Stimulated activated CD4-positive, alpha-beta T cell treated with anti-CD3 and anti-CD28 coated beads, TNF-alpha, amount 100 ng/mL, for 24 hours (primary cell): ENCODE measurements at places on chromosomes 7 and 10.

- no peak for DNase-seq
Measured at GRCh38 chr10:47359626-47360418, 11.7 kb downstream of the RBP3 start.

DNA sequence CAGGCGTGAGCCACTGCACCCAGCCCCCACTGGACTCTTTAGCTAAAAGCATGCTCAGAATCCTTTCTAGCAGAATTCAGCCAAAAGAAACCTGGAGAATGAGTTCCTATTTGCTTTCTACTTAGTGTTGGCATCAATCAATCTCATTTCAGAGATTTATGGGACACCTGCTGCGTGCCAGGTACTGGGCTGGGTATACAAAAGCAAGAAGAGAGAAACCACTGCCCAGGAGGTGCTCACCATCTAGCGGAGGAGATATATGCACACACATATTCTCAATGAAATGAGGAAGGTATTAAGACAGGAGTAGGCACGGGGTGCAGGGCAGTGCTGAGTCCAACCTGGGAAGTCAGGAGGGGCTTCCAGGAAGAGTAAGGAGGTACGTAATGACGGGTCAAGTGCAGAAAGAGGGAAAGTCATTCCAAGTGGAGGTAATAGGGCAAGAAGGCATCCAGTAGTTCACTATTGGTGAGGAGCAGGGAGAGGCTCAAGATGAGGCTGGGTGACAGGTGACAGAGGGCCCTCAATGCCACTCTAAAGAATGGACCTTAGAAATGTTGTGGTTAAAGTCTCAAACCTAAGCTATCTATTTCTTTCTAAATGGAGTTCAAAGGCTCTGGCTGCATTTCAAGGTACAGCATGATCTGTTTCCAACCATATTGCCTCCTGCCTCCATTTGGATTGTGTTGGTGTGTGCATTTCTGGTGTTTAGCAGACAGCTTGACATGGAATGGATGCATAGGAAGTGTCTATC is 22.1 kb downstream of the ABLIM1 start:
- DNase-seq, result no peak

DNA sequence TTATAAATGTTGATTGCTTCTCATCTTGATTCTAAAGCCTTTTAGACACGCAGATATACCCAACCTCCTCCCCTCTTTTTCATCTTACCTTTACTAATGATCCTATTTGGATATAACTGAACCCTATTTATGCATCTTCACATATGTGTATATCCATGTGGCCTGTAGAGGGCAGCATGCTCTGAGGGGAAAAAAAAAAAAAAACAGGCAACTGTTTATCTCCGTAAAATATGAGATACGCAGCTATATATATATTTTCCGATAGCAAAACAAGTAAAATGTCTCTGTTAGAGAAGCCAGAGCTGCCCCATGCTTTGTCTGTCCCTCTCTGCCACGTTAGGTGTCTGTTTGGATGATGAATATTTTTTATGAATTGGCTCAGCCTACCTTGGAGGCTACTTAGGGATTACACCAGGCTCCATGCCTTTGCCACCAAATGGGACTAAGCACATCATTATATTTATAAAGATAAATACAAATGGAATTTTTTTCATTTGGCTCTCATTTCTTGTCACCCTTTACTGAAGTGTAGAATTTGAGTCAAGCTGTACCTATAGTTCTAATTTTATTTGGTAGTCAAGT is 174.8 kb upstream of the FZD1 start:
- no peak for DNase-seq

DNA sequence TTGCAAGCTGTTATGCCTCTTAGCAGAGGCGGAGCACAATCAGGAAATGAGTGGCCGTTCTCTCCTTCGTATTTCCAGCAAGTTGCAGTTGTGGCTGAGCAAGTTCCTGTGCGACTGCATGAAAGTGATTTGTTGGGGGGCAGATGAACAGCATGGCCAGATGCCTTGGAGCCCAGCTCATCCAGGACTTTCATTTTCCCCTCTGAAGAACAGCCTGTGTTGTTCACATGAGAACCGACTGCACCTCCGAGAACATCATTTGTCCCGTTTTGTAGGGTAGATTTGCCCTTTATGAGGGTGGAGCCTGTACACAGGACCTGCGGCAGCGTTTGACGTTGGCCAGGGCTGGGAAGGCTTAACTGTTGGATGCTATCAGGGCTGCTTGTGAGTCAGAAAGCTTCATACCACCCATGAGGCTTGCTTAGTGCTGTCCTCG is 4.4 kb downstream of the BAG3 start:
- DNase-seq, result peak; percentile 42

- DNase-seq, result no peak
Measured at GRCh38 chr10:131480861-131481260, 169.3 kb upstream of the TCERG1L start.

DNA sequence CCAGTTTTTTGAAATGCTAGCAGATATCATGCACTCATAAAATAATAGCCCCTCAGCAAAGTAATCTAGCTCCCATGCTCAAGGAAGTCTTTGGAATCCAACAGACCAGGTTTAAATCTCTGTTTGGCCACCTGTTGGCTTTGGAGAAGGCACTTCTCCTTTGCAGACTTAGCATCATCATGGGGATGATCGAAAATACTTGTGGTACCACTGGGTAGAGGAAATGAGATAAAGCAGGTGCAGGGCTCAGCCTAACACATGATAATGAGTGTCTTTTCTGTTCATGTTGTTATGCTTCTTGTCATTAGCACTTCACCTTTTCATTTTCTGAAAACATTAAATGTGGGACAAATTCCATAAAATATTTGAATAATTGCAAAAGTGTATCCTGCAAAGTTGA is 67.4 kb downstream of the LRRC18 start:
- DNase-seq, result no peak

DNA sequence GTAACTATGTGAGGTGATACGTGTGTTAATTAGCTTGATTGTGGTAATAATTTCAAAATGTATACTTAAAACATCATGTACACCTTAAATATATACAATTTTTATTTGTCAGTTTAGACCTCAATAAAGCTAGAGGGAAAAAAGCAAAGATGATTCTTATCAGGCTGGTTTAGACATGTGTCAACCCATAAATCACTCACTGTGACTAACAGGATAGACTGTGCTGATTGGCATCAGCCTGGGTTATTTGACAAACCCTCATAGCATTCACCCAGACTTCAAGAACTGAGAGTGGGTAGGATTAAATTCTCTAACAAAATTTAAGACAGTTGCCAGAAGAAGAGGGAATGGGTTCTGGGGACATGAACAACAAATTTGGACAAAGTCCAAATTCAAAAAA is 73.8 kb upstream of the TMEM140 start:
- DNase-seq, result no peak

DNA sequence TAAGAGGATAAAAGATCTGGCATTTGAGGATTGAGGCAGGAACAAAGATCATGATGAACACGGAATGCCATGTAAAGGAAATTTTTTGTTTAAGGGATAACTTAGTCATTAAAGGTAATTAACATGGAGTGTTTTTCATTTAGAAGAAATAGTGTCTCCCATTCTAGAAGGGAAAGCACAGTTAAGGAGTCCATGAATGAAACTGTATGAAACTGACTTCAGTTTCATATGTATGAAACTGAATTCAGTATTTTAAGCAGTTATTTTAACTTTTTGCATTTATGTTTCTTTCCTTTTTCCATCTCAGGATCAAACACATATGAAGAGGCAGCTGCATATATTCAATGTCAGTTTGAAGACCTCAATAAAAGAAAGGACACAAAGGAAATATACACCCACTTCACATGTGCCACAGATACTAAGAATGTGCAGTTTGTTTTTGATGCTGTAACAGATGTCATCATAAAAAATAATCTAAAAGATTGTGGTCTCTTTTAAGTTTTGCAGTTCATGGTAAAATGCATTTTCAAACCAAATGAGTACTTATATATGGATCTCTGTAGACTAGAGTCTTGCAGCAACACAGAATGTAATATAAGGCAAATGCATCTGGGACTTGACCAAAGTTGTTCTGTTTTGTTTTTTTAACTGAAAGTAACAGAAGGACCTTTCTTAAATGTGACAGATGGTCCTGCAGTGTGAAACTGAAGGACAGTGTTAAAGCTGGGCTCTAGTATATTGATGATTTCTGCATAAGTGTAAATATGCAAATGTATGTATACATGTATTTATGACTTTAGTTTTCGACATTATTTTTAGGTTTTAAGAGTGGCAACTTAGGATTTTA is 82.6 kb downstream of the GNAI1 start:
- DNase-seq, result no peak
